ENCODE measurements at places on chromosomes 1 and 21.

- DNase-seq: no peak
Observed at GRCh38 chr1:166629946-166630345, 209.3 kb upstream of the POGK start.

- no peak for DNase-seq
Observed at GRCh38 chr1:200323856-200324400, 85.9 kb downstream of the ZNF281 start.

DNA sequence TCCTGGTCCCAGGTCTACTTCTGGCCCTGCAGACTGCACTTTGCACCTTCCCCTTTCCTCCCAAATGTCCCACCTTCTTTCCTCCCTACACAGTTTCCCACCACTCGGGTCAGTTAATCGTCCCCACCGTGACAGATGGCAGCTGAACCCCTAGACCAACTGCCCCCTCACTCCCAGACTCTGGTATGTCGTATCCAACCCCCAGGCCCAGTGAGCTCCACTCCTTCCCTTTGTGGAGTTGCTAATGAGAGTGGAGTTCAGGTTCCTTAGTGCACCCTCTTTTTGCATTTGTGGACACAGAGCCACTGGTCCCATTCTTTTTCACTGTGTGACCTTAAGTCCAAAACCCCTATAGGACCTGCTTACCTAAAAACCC, 1.8 kb downstream of the MAN1C1 start:
- no peak for DNase-seq

DNA sequence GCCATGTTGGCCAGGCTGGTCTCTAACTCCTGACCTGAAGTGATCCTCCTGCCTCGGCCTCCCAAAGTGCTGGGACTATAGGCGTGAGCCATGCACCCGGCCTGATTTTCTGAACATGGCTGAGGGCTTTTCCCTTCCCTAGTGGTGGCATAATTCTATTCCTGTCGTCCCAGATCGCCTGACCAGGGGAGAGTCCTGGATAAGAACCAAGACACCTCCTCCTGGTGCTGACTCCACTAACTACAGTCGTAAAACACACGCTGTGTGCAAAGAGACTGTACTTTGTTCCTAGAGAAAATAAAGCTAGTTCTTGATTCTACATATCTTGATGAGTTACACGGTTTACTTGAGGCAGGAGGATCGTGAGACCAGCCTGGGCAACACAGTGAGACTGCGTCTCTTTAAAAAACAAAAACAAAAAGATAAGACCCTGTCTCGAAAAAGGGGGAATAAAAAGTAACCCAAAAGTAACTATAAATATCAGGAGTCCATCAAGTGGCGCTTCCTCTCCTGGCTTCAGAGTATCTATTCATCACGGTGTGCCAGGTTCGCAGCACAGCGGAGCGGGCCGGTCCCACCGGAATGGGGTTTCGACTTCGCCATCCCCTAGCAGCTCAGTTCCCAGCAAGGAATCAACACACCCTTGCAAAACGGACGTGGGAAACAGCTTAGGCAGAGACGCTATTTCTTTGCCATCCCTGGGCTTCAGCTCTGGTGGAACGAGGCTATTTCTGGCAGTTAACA, 973 bp downstream of the SDF4 start:
- DNase-seq: no peak

DNA sequence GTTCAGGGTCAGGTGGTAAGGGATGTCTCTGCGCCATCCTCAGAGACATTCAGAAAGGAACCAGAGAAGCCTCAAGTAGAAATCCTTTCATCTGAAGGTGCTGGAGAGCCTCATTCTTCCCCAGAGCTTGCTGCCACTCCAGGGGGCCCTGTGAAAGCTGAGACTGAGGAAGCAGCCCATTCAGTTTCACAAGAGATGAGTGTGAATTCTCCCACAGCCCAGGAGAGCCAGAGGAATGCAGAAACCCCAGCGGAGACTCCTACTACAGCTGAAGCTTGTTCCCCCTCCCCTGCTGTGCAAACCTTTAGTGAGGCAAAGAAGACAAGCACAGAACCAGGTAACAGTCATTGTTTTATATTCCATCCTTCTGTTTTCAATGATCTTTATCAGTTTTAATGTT, 38.7 kb downstream of the ZBTB40 start:
- DNase-seq: no peak

GRCh38 chr1:832136-832535, 91.6 kb upstream of the SAMD11 start:
- no peak for DNase-seq

- peak; percentile 81 for DNase-seq
Observed at GRCh38 chr1:19311931-19312781, at the start of the genes AKR7A2 and SLC66A1. AKR7A2 (minus strand) TSS chr1:19312144; CDS start chr1:19312124, 20 bp downstream. SLC66A1 (plus strand) TSS chr1:19312326; CDS start chr1:19317678, 5,352 bp downstream.

DNA sequence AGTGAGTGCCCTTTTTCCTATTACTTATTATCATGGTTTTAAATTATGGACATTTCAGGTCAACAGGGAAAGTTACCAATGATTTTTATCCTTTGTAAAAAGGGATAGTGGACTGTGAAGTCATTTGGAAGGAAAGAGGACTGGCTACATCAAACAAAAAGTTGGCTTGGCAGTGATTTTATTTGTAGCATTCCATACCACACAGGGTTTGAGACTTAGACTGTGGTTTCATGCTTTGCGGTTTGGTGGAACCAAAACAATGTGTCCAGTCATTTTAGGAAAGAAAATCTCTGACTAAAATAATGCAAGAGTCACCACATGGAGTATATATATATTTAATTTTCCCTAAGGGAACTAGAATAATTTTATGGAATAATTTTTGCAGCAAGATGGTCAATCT, 239.5 kb downstream of the HMCN1 start:
- DNase-seq: no peak

GRCh38 chr1:9120312-9120958, 8.5 kb downstream of the GPR157 start:
- DNase-seq: no peak

- no peak for DNase-seq
Observed at GRCh38 chr1:51928896-51929295, 50.4 kb upstream of the NRDC start.

DNA sequence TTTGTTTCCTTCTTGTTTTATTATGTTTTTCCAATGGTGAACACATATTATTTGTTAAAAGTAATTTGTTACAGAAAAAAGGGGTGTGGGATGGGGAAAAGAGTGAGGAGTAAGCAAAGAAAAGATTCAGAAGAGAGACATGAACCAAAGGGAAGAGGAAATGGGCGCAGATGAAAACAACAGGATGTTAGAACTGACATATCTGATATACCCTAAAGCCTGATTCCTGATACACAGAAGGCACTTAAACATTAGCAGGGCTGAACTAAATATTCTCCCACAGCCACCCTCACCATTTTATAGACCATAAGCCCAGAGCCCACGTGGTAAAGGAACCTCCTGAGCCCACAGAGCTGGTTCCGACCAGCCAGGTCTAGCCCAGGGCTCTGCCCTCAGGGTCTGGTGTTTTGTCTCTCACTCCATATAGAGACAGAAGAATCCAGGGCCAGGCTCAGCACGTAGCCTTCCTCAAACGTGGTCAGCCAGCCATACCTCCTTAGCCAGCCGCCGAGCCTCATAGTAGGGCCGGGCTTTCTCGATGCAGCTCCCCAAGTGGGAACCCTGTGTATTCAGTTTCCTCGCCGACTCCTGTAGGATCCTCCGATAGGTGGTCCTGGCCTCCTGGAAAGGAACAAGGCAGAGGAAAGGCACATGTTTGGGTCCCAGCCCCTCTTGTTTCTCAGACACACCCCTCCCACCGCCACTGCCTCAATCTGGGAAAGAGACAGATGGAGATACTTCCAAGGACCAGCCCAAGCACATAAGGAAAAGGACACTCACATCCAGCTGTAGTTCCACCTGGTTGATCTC, 9.5 kb downstream of the SH3BP5L start:
- DNase-seq: no peak

DNA sequence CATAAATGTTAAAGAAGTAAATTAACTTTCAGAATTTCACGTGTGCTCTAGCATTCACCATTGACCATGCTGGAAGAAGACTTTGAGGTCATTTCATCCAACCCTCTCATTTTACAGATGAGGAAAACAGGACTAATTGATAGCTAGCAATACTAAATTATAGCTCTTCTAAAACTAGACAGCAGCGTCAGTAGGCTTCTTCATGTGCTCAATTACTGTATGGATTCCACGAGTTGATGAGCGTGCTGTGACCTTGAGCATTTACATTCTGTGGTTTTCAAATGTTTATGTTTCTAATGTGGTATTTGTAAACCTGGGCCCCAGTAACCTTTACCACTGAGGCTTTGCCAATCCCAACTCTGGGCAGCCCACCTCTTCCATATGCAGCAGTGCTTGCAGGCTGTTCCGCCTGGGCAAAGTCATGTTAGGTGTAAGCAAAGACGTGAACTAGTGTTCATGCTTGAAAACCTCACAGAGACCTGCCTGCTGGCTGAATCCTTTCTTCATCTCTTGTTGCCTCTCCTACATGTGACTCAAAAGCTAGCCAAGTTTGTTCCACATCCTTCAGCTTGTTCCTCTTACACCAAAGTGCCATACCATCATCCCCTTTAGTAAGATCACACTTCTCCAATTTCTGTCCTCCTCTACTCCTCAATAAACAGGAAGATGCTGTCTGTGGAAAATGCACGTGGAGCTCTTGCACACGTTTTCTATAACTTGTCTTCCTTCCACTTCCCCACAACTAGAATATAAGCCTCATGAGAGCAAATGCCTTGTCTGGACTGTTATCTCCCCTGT, 17.2 kb downstream of the KCNJ15 start:
- no peak for DNase-seq

- no peak for DNase-seq
Observed at GRCh38 chr1:210937846-210938245, 196.1 kb downstream of the KCNH1 start.

GRCh38 chr1:5660141-5660935, 331.9 kb downstream of the NPHP4 start:
- no peak for DNase-seq

DNA sequence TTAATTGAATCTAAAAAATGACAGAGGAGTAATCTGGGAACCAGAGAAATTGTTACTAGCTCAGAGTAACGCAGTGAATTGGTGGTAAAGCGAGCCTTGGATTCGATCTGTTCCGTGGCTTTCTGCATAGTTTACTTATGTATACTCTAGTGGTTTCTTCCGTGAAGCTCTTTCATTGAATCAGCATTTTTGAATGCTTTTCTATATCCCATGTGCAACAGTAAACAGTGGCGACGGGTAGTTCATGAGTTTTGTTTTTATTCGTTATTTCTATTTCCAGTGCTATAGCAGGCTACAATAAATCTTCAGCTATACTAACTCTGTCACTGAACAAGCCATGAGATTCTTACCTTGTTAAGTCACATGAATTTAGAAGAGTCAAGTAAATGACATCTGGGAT, 14.5 kb upstream of the MAP3K7CL start:
- DNase-seq: no peak

GRCh38 chr1:209029737-209030136, 553.8 kb upstream of the CAMK1G start:
- DNase-seq: no peak

GRCh38 chr1:109263597-109264378, 14.4 kb downstream of the CELSR2 start:
- no peak for DNase-seq

DNA sequence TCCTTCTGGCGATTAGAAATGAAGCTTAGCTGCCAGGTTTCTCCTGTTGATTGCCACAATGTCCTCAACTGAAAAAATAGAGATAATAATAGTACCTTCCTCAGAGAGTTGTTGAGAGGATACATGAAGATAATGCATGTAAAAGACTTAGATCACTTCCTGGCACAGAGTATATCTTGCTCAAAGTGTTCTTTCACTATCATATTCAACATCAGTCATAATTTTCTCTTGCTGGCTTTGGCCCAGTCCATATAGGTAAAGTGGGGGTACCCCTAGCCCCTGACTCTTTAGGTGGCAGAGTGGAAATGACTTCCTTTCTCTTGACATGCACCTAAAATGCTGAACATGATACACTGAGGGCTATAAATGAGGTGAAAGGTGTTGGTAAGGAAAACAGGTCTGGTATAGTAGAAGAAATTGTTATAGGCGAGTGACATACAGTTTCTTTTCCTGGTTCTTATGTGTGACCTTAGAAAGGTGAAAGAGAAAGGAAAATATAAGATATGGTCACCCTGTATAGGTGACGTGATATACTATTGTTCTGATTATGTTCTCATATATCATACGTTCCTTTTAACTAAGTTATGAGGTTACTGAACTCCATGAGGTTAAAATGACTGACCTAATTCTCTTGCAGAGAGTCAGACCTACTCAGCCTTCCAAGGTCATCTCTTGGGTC, 209.9 kb upstream of the DEPDC1 start:
- DNase-seq: no peak

- no peak for DNase-seq
Observed at GRCh38 chr1:92374223-92374622, 75.4 kb downstream of the RPAP2 start.

DNA sequence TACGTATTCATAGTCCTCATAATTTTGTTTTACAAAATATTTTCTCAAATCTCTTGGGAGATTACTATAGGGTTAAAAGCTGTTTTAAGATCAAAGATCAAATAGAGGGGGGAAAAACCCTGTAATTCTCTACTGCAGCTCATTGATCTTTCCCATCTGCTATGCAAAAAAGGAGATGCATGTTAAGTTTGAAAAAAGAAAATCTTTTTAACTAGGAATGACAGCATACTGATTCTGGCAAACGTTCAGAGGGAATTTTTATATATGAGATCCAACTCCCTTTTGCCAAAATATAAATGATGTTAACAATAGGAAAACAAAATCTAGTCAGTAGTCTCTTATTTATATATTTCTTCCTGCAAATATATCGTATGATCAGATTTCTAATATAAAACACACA, 69.1 kb downstream of the SMYD3 start:
- DNase-seq: peak; percentile 33

- DNase-seq: no peak
Observed at GRCh38 chr1:158799689-158800088, 18.7 kb upstream of the OR6N2 start.

- DNase-seq: no peak
Observed at GRCh38 chr1:165367375-165367993, 11.0 kb upstream of the LMX1A start.

GRCh38 chr1:88272216-88272615, 411.9 kb upstream of the PKN2 start:
- DNase-seq: no peak

DNA sequence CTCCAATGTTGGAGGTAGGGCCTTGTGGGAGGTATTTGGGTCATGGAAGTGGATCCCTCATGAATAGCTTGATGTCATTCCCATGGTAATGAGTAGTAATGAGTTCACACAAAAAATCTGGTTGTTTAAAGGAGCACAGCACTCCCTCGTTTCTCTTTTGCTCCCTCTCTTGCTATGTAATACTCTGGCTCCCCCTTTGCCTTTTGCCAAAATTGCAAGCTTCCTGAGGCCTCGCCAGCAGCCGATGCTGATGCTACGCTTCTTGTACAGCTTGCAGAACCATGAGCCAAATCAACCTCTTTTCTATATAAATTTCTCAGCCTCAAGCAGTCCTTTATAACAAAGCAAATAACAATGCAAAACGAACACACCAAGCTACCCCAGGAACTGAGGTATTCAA, 80.9 kb downstream of the LHX9 start:
- no peak for DNase-seq

- DNase-seq: no peak
Observed at GRCh38 chr1:44628962-44629756, 45.1 kb downstream of the TMEM53 start.

- no peak for DNase-seq
Observed at GRCh38 chr1:93617670-93618499, 63.8 kb downstream of the BCAR3 start.

- no peak for DNase-seq
Observed at GRCh38 chr1:161082996-161083747, 6.2 kb downstream of the NECTIN4 start.

GRCh38 chr1:1020000-1020404, at the start of gene AGRN:
AGRN (plus strand) TSS chr1:1020120; CDS start chr1:1020173, 53 bp downstream.
- DNase-seq: no peak

- no peak for DNase-seq
Observed at GRCh38 chr1:222224636-222225315, 323.1 kb downstream of the HHIPL2 start.

All from left renal cortex interstitium (tissue), 4 donors.